ENCODE measurements at places on chromosomes 12 and 14. TPM values are rescaled to one million over a fixed set of nuclear protein-coding genes. Genes with fewer than 3 reads are reported as not detected.

PRKD1 gene
- polyA plus RNA-seq = 26.1 TPM

- no peak for DNase-seq
Observed at GRCh38 chr14:103286460-103286859, 47.6 kb upstream of the EIF5 start.

GRCh38 chr14:63248211-63248610, 44.0 kb downstream of the RHOJ start:
- DNase-seq = peak; percentile 76

DNA sequence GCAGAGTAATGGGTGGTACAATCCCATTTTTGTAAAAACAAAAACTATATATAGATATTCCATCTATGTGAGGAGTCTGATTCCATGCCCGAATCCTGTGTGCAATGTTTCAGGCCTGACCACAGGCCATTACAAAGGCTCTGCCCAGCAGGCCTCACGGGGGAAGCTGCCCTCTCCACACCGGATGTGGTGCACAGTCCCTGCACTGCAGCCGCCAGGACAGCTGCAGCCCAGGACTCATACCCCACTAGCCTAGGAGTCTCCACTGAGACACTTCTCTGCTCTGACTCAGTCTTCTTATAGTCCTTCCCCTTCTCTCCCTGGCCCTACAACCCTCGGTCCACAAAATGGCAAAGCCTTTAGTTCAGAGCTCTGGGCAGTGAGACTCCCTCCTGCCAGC, 190.4 kb downstream of the PPM1H start:
- no peak for DNase-seq

DNA sequence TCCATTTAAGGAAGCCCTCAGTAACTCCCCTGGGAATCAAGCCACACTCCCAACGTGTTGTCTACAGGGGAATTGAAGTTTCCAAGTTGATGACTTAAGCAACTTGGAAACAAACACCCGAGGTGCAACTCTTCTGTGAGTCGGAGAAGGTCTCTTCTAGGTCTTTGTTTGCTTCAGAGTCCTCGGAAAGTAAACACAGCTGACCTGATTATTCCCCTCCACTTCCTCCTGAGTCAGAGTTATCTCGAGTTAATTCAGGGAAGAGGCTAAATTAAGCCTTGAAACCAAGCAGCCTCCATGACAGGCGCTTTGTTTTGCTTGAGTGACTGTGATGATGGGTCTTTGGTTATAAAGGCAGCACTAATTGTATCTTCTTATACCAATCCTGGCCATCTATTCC, 41.8 kb downstream of the TUNAR start:
- no peak for DNase-seq

Data from muscle of arm (tissue), 14 donors.